Dermis microvascular lymphatic vessel endothelial cell (primary cell): ENCODE measurements at places on chromosomes 5 and 9.

- no peak for DNase-seq
Observed at GRCh38 chr5:95864944-95865504, 42.5 kb upstream of the GLRX start.

- no peak for DNase-seq
Observed at GRCh38 chr5:76794871-76795270, 24.0 kb upstream of the F2RL1 start.

GRCh38 chr9:124122813-124123462 lies 111.4 kb downstream of the LHX2 start:
- peak; percentile 25 for DNase-seq

DNA sequence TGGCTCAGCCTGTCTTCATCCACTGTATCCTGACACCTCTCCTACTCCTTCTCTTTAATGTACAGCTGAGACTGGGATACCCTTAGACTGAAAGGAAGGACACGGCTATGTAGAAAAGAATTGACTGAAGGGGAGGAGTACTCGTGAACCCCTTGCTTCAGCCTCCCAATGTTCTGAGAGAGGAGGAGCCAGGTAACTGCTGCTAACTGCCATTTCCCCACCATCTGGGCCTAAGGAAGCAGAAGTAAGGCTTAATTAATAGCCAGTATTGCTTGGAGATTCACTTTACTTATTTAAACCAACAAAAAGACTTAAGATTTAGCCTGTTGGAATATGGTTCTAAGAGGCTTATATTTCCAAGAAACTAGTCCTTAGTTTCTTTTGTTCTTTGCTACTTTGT lies 18.8 kb upstream of the RGS3 start:
- no peak for DNase-seq

GRCh38 chr5:84961903-84962302 lies 577.2 kb upstream of the EDIL3 start:
- no peak for DNase-seq

DNA sequence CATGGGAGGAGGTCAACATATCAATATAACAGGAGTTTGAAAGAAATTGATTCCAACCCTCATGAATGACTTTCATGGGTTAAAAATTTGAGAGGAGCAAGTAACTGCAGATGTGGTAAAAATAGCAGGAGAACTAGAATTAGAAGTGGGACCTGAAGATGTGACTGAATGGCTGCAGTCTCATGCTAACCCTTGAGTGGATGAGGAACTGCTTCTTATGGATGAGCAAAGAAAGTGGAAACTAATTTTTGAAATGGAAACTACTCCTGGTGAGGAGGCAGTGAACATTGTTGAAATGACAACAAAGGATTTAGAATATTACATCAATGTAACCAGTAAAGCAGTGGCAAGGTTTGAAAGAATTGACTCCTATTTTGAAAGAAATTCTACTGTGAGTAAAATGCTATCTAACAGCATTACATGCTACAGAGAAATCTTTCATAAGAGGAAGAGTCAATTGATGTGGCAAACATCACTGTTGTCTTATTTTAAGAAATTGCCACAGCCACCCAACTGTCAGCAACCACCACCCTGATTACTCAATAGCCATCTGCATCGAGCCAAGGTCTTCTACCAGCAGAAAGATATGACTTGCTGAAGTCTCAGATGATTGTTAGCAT lies 1683.2 kb downstream of the MAT2B start:
- no peak for DNase-seq

- no peak for DNase-seq
Observed at GRCh38 chr5:150746-151145, 40.5 kb upstream of the LRRC14B start.

DNA sequence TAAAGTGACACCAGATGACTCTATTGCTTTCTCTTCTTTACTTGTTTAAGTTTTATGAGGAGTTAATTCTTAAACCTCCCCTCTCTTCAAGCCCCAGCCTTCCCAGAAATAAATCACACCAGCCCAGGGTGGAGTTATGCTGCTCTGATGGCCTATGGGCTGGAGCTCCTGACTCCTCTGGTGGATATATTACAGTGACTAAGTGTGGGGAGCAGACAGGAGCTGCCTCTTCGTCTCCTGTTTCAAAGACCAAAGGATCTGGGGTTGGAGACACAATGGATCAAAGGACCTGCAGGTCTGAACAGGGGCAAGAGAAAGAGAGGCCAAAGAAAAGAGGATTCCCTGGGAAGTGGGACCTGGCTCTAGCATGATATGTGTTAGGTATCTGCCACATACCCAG lies 312.0 kb upstream of the MSX2 start:
- no peak for DNase-seq

- DNase-seq, result no peak
Observed at GRCh38 chr9:72149231-72149975, at the start of gene GDA. Gene GDA (plus strand): TSS chr9:72149440. CDS start chr9:72149560, 120 bp downstream.

DNA sequence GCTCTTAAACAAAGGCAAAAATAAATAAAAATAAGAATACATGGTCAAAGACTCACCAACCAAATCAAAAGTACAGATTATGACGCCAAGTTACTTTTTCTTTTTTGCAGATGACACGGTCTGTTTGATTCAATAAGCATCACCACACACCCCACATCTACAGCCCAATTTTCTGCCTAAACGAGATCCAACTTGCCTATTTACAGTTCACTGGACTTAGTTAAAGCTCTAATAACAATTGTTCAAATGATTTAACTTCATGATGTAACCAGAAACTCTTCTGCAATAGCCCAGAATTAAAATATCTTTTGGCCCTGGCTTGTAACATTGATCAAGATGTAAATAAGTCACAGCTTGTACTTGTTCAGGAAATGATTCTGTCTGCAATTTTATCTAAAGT lies 590.3 kb upstream of the C9orf72 start:
- no peak for DNase-seq

GRCh38 chr9:35767458-35767857 lies 13.4 kb upstream of the MSMP start:
- DNase-seq, result no peak

- peak; percentile 86 for DNase-seq
Observed at GRCh38 chr5:137695651-137696428, 40.0 kb downstream of the KLHL3 start.

DNA sequence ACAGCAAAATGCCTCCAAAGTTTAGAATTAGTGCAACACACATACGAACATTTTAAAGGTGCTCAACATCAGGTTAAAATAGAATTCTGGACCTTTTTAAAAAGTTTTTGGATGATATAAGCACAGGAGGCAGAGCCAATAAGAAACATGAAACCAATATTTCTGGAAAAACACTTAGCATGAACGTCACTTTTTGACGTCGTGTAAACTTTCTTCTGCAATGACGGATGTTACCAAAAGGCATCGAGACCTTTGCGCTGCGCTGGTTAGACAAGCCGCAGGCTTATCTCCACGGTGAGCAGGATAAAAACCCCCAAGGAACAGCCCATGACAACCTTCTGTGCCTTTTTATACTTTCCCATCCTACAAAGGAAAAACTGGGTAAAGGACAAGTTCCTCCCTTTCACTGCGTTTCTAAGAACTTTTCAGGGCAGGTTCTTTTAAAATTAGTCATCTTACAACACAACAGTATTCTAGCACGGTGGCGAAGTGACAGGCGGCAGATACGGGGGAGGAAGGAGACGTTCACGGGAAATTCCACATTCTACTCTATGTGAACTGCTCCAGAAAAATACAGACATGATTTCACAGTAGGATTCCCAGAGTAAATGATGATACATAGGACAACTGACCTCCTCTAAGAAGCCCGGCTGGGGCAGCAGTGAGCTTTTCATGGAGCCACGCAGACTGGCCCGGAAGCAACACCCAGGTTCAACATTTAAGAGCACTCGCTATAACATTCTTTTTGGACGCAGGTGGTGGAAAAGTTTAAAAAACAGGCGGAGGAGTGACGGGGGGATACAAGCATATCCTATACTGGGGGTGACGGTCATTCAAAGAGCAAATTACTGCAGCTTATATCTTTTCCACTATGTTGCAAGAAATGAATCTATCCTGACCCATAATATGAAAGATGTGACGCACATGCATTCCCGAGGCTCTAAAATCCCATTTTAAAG lies 52.4 kb downstream of the USP20 start:
- no peak for DNase-seq

GRCh38 chr5:147413266-147413665 lies 96.6 kb downstream of the DPYSL3 start:
- DNase-seq, result no peak

DNA sequence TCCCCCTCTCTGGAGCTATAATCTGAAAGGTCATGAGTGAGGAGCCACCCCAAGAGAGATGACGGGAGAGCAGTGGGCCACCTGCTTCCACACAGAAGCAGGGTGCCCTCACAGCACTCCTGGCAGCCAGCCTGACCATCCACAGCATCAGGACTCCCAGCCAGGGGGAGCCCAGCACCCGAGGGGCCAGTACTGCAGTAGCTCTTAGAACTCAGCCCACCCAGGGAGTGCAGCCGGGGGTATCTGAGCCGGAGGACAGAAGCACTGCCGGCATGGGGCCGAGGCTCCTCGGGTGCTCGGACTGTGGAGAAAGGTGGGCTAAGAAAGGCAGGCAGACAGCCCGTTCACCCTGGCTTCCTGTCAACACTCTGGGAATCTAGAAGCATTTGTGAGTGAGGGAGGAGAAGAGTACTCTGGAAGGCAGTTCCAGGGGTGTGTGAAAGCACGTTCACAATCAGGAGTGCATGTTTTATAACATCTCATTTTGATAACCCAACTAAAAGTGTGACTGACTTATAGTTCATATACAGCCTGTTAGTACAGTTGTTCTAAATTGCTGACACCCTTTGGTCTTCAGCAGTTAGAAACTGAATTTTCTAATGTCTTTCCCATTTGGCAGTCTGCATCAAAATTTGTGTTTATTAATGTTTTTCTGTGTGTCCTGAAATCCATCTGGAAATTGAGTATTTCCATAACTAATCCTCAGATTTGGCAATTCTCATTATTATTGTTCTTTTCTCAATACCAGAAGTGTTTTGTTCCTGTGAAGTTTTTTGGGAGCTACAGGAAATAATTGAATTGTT lies 25.9 kb upstream of the ASPN start:
- DNase-seq, result no peak

DNA sequence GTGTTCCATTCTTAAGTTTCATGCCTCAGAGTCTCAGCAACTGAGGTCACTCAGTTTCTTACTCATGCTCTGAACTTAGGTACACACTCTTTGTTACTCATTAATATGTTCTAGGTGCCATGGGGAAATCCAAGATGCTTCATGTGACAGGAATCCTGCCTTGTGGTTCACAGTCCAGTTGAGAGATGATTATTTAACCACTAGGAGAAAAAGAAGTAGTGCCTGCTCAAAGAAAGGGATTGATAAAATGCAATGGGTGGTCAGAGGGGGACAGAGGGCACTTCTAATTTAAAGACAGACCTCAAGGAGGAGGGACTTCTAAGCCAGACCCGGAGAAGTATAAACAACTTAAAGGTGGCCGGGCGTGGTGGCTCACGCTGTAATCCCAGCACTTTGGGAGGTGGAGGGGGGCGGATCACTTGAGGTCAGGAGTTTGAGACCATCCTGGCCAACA lies 69.0 kb downstream of the UGCG start:
- no peak for DNase-seq

- no peak for DNase-seq
Observed at GRCh38 chr5:119055294-119055693, 15.6 kb upstream of the DMXL1 start.

- DNase-seq, result no peak
Observed at GRCh38 chr5:24005384-24005783, 498.0 kb downstream of the PRDM9 start.

DNA sequence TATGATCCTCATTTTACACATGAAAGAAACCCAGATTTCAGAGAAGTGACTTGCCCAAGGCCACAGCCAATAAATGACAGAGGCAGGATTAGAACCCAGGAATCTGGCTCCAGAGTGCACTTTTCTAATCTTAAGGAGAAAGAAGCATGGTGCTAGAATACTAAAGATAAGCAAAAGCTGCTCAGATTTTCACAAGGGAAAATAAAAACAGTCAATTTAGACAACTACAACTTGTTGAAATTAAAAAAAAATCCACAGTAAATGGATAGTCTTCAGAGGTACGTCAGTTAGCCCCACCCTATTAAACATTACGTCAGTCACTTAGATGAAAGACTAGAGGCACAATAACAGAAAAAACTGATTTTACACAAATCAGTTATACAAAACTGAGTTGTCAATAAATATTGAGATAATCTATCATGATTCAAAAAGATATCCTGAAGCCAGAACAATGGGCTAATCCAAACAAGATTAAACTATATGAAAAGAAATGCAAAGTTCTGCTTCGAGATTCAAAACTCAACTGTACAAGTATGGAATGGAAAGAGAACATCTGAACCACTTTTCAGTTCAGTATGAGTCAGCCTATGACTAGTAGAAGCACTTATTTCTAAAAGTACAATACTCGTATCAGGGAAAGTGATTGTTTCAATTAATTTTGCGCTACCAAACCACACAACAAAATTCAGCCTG lies 9.3 kb downstream of the TMEM245 start:
- DNase-seq, result peak; percentile 84

DNA sequence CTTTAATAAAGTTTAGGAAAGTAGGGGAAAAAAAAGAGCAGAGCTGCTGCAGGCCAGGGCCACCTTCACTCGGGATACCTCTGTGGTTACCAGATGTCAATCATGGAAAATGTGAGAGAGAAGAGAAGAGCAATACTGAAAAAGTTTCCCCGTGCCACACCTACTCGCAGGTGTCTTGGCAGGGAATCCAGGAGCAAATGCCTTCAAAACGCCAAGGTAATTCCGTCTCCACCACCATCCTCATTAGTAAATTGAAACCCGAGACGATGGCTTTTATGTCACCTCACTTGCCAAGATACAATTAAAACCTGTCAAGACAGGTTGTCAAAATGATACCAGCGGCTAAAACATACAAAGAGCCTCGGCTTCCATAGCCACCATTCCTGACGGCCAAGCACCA lies 49.7 kb downstream of the FAM81B start:
- DNase-seq, result no peak

DNA sequence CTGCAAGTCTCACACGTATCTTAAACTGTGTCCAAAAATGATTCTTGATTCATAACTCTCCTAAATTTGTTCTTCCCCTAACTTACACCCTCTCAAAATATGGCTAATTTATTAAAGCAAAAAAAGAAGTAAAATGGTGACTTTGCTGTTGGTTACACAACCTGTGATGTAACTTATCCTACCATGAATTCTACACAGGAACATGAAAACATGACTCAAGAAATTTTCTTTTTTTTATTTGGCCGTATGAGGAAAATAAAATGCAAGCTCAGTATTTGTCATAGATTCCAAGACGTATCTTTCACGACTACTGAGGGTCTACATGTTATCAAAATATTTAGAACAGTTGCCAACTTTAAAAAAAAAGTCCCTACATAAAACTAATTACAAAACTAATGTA lies 9.2 kb downstream of the LIFR start:
- DNase-seq, result no peak

GRCh38 chr5:133830911-133831310 lies 137.5 kb downstream of the C5orf15 start:
- no peak for DNase-seq

GRCh38 chr9:134412298-134412711 lies 86.0 kb downstream of the RXRA start:
- DNase-seq, result no peak

- DNase-seq, result no peak
Observed at GRCh38 chr9:110072597-110073355, 135.2 kb downstream of the C9orf152 start.

DNA sequence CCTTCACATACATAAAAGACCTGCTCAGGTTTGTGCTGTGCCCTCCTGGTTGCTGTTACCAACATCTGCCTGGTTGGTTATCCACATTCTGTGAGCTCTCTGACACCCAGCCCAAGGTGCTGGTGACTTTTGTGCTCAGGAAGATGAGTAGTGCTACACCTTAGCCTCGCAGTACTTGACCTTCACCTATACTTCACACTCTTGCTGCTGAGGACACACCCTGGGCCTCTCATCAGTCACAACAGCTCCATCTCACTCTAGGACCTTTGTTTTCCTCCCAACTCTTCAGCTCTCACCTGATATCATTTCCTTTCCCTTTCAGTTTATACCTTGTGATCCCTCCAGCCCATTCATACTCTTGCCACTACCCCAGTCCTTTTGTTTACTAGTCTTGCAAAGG lies 10.7 kb upstream of the SLC22A5 start:
- no peak for DNase-seq
